ENCODE measurements at places on chromosomes 5 and 9.

DNA sequence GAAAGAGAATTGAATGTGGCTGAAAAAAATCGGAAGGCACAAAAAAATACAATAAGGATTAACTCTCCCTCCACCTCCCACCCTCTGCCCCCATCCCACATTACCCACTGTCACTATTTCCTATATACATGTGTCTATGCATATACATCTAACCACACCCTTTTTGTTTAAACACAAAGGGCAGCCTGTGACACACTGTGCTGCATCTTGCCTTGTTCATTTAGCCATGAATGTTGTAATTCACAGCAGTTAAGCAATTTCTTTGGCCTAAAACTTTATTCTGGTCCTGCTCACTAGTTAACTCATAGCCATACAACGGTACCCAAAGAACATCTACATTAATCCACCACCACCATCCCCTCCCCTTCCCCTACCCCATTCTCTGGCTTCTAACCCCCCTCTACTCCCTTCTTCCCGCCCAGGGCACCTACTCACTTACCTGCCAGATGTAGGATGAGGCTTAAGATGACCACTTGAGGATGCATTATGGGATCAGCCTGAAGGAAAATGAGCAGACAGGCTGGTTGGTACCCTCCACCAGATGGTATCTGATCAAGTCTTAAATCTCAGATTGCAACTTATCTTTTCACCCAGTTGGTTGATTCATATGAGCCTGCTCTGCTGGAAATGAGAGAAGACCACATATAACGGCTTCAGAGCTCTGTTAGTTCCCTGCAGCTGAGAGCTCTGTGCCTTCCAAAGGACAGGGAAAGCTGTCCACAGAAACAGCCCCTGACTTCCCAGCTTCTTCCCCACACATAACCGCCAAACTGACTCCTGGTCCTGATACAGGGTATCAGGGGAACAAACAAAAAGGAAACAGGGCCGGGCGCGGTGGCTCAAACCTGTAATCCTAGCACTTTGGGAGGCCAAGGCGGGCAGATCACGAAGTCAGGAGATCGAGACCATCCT, 1.2 kb downstream of the HAVCR1 start:
- DNase-seq, result no peak

DNA sequence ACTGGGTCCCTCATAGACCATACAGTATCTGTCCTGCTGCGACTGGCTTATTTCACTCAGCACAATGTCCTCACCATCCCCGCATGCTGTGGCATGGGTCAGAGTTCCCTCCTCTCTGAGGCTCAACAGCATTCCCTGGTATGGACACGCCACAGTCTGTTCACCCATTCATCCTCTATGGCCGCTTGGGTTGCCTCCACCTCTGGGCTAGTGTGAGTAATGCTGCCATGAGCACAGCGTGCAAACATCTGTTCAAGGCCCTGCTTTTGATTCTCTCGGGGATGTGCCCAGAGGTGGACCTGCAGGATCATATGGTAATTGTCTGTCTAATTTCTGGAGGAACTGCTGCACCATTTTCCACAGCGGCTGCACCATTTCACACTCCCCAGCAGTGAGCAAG, 5.5 kb upstream of the FBP2 start:
- no peak for DNase-seq

DNA sequence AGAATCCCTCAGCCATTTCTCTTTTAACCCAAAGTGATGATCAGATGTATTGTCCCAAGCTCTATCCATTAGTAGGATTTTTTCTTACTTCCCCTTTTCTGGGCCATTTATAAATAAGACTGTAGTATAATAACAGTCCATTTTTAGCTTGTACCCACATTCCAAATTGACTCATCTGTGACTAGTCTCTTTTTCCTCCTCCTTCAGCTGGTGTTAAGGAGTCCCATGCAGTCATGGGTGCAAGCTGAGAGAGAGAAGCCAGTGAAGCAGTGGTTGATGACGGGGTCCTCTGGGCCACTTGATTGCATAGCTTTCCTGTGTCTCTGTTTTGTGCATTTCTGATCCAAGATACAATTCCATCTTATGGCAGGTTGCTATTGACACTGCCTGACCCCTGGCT, 476.0 kb upstream of the CD180 start:
- peak; percentile 30 for DNase-seq

DNA sequence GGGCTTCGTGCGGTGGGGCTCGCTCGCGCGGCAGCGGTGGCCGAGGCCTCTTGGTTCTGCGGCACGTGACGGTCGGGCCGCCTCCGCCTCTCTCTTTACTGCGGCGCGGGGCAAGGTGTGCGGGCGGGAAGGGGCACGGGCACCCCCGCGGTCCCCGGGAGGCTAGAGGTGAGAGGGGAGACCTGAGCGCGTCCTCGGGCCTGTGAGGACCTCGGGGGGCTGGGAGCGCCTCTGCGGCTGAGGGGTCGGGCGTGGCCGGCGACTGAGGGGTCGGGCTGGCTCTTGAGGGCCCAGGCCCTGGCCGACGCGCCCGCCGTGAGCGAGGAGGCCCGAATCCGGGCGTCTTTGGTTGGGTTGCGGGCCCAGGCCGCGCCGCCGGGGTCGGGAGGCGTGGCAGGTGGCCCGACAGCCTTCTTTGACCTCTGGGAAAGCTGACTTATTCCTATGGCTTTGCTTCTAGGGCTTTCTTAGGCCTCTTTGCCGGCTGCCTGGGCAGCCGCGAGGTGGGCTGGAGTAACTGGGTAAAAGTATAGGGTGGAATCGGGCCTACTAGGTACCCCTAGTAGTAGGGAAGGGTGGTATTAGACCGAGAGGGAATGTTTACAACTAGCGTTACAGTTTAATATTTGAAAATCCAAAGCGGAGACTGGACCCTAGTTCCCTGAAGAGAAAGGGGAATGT, at the start of gene CANX:
Gene CANX, plus strand, starts transcription at position 33 of the 681 bp plus-strand sequence. CDS start 6,715 bp downstream, outside the sequence.
- DNase-seq, result no peak

DNA sequence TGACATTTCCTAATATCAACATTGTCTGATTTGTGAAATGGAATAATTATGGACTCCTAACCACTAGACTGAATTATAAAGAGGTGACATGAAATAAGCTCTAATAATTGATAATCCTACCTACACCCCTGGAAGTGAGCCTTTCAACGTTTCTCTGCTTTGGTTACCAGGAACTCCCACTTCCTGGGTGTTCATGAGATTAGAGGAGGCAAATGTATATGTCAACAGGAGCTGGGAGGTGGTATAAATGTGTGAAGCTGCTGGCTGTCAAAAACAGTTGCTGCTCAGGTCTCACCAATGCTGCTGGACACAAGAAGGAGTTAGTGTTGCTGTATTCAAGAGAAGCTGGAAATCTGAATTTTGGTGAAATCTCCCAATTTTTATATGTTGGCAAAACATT, 96.8 kb downstream of the CAMK4 start:
- DNase-seq, result no peak

DNA sequence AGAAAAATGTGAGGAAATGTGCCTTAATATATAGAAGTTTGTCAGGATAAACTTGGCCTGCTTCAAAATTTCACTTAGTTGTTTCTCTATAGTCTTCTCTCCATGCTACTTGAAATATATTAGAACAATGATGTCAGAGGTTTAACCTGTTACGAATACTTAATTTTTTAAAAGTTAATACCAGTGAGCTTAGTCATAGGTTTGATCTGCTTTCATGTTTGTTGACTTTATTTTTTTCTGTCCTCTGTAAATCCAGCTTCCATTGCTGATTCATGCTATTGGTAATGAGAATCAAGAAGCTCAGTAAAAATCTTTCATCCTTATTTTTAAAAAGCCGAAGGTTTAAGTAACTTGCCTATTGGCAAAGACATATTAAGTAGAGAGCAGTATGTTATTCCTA, 27.9 kb downstream of the BDP1 start:
- DNase-seq, result peak; percentile 41
